ENCODE measurements at places on chromosomes 5 and 9.

- DNase-seq, result peak; percentile 30
Measured at GRCh38 chr9:85741095-85741874, 469 bp downstream of the AGTPBP1 start.

DNA sequence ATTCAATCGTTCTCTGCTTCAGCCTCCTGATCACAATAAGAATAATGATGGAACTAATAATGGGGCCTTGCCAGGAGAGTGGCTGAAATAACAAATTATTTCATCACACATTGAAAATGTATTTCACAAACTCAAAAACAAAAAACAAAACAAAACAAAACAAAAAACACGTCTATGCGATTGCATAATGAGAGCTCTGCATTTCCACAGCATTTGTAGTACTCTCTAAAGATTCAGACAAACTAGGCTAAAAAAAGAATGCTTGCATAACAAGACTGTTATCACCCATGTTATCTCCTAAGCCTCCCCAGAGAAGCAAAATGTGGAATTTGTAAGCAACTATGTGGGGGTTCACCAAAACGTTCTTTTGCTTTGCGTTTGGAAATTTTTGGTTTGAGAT is 48.1 kb downstream of the PRELID2 start:
- DNase-seq, result peak; percentile 79

GRCh38 chr9:91395106-91395552 is 28.5 kb downstream of the NFIL3 start:
- DNase-seq, result peak; percentile 87

DNA sequence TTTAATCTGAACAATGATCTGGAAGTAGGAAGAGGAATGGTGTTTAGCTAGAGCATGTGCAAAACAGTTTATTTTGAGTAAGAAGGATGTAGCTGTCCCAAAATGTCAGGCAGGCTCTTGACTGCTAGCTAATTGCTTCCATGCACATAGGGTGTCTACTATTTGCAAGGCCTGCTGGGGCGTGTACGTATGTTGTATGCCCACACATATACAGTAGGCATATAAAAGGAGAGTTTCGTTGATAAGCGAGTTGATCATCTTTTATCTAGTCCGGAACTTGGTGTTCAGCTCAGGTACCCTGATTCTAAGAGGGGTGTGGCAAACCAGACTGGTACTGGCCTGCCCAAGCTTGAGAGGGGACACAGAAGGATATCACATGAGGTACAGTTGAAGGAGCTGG is 177.2 kb downstream of the GOLPH3 start:
- DNase-seq, result no peak

DNA sequence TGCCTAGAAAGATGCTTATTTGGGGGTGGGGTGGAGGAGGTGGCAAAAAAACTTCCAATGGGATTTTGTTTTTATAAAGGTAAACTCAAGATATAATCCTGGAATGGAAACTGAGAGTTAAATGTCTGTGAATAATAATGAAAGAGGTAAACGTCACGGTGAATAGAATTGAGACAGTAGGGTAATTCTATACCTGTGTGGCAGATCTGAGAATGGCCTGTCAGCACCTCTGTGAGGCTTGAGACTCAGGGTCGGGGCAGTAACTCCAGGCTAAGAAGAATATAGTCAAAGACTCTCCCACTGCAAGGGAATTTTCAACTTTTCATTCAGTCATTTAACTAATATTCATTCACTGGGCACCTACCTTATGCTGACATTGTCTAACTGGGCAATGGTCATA is 581.2 kb upstream of the ZNF608 start:
- DNase-seq, result no peak

DNA sequence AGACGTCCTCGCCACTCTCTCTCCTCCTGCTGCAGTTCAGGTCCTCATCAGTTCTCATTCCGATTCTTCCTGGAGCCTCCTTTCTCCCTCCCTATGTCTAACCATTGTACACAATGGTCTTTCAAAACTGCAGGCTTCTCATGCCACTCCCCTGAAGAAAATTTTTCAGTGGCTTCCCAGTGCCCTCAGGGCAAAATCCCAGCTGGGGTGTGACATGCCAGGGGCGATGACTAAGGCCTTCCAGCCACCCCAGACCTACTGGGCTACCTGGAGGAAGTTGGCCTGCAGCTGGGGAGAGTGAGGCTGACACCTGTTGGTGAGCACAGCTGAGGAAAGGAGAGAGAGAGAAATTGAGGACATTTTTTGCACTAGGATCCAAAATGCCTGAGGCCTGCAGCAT is 65.2 kb downstream of the SREK1 start:
- no peak for DNase-seq

DNA sequence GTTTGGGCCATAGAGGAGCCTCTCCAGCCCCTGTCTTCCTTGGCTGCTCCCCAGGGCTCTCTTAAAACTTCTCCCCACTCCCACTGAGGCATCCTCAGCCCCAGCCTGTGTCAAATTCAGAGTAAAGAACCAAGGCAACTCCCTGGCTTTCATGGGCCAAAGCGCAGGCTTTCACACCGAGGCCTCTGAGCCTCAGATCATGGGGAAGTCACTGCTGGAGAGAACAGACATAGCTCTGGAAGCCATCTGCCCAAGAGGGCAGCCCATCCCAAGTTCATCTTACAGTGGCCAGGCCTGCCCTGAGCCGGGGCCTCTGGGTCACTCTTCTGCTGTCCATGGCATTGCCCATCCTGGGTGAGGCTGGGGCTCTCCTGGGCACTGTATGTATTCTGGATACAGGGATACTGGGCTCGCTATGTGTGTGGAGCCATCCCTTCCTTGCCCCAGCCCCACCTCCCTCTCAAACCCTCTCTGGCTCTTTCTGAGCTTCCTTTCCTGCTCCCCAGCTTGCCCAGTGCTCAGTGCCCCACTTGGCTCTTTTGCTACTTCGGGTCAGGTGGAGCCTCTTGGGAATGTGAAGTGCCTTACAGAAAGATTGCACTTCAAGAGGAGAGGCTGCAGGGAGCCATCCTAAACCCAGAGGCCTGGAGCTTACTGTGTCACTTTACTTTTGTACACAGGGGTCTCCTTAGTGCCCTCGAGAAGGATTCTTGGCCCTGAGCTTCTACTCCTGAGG is 33.0 kb downstream of the TGFBI start:
- no peak for DNase-seq

DNA sequence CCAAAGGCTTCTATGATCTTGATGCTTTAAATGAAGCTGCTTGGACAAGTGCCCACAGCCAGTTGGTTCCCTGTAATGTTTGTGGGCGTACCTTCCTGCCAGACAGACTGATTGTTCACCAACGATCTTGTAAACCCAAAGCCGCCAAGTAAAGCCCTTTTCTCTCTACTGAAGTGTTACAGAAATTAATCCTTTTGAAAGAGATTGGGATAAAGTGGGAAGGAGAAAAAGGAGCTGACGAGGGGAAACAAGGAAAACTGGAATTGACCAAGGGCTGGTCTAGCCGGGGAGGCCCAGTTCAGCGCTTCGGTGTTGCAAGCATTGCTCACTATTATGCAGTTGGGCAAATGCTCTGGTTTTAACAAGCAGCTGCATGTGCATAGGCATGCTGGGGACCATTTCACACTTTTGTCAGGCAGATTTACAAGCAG is 53.2 kb downstream of the ZNF474 start:
- peak; percentile 89 for DNase-seq

DNA sequence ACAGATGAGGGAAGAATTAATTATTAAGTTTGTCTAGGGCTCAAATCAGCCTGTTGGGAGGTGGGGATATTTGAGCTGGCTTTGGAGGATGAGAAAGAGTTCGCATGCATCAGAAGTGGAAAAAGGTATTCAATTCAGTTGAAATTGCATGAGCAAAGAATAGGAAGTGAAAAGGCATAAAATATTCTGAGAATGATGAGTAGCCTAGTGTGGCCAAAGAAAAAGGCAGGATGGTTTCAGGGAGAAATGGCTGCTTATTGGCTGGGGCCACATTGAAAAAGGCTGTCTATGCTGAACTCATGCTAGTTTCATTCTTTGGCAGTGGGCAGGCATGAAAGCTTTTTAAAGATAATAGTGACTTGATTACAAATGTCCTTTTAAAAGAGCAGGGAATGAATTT is 235.4 kb upstream of the RIOK2 start:
- no peak for DNase-seq

DNA sequence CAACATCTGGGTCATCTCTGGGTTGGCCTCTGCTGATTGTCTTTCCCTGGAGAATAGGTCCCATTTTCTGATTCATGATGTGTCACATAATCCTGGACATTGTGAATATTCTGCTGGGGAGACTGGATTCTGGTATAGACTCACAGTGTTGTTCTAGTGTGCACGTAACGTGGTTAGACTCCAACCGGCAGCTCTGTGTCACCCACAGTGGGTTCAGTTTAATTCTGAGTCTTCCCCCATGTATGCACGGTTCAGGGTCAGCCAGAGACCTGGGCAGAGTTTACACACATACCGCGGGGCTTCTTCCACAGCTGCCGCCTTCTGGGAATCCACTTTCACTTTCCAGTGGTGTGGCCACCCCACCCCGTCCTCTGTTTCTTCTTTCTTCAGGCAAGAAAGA is 38.0 kb upstream of the LRRC14B start:
- no peak for DNase-seq

GRCh38 chr5:163569284-163569683 is 63.9 kb downstream of the MAT2B start:
- peak; percentile 57 for DNase-seq

DNA sequence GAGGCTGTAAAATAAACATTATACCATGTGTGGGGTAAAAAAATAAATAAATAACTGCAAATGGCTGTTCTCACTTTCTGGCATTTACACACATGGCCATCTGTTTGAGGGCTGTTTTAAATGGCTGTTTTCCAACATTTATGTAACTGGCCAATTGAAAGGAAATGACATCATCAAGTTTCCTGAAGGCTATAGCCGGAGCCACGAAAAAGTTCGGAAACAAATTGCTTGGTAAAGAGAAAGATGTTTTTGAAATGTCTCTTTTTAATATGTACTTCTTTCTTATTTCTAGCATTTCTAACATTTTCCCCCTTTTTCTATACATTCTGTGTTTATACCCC is 95.4 kb upstream of the DAB2 start:
- DNase-seq, result peak; percentile 96

- DNase-seq, result no peak
Measured at GRCh38 chr9:126804198-126804695, 593 bp upstream of the ZBTB43 start.

- DNase-seq, result no peak
Measured at GRCh38 chr5:39270225-39270848, 51.0 kb upstream of the FYB1 start.

GRCh38 chr5:86532429-86532828 is 85.3 kb upstream of the COX7C start:
- DNase-seq, result no peak

- peak; percentile 82 for DNase-seq
Measured at GRCh38 chr5:149618581-149619248, 37.4 kb downstream of the ARHGEF37 start.

GRCh38 chr5:131109540-131110255 is 55.4 kb downstream of the HINT1 start:
- peak; percentile 66 for DNase-seq

DNA sequence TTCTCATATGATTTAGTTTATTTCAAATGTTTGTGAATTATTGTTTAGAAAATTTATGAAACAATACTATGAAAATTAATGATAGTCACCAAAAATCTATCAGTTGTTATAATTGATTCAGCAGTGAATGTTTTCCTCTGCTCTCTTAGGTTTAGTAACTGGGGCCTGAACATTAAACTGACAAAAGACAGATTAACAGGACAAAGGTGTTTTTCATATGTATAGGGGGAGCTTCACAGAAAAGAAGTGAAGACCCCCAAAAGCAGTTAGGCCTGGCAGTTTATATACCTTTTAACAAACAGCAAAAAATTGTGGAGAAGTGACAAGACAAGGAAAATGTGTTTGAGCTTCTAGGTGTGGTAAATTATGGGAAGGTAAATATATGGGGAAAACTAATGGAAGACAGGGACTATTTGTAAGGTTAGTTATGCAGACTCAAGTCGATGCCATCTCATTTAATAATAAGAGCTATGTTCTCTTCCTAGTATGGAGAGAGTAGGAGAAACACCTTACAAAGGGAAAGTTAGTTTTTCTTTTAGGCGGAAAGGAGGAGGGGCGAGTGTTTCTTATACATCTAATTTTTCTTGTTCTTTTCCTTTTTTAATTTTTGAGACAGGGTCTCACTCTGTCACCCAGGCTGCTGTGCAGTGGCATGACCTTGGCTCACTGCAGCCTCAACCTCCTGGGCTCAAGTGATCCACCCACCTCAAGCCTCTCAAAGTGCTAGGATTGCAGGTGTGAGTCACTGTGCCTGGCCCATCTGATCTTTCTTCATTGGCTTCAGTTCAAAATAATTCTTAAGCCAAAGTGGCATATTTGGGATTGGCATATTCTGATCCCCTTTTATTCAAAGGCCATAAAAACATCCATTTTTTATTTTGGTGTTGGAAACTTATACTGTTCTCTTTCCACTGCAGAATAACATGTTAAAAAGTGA is 77.8 kb downstream of the C9orf153 start:
- no peak for DNase-seq

- peak; percentile 47 for DNase-seq
Measured at GRCh38 chr9:131227112-131227958, 49.0 kb downstream of the FAM78A start.

DNA sequence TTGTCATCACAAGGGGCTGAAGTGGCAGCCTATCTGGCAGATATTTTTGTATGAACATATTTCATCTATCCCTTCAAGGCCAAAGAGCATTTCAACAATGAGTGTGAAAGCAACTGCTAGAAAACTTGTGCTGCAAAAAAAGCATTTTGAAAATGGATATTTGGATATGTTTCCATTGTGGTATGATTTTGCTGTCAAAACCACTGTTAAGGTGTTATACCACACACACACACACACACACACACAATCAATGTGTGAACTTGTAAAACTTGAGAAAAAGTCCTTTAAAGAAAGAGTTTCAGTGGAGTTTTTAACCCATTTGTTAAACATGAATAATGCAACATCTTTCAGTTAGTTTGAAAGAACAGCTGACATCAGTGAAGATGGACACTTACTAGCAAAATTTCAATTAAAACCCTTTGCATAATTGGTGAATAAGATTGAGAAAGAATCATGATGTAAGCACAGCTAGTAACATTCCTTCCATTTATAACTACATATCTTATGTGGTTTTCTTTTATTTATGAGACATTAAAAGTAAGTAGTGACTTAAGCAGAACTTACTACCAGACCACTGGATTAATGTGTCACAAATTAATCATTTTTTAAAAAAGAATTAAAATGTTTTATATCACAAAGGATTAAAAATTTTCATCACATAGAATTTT is 182.6 kb upstream of the GNA14 start:
- DNase-seq, result no peak

DNA sequence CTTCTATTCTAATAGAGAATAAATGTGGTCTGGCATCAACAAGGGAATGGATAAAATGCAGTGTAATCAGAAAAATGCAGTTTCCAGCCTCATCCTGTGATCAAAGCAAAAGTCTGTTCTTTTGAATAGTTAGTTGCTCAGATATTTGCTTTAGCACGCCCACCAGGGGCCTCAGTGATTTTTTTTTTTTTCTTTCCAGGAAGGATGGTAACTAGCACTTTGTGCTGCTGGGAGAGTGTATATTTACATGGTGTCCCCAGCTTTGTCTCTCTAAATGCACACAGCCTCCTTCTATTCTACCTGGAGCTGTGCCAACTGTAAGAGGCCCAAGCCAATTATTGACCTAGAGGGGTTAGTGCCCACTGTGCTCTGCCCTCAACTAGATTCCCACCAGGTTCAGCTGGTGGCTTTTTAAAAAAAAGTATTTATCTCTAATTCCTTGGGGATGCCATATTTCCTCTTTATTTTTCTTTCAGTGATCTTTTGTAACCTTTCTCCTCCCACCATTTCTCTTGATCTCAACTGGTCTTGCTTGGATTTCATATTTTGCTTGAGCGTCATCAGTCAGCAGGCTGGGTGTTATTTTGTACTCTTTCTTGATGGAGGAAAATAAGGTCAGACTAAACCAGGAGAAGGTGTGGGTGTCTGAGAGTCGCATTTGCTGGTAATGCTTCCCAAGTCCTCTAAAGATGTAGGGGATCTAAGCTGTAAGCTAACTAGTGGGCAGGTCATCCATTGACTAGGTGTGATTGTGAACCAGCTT is 193.0 kb upstream of the C9orf72 start:
- no peak for DNase-seq
